ENCODE measurements at places on chromosomes 11 and 22.

DNA sequence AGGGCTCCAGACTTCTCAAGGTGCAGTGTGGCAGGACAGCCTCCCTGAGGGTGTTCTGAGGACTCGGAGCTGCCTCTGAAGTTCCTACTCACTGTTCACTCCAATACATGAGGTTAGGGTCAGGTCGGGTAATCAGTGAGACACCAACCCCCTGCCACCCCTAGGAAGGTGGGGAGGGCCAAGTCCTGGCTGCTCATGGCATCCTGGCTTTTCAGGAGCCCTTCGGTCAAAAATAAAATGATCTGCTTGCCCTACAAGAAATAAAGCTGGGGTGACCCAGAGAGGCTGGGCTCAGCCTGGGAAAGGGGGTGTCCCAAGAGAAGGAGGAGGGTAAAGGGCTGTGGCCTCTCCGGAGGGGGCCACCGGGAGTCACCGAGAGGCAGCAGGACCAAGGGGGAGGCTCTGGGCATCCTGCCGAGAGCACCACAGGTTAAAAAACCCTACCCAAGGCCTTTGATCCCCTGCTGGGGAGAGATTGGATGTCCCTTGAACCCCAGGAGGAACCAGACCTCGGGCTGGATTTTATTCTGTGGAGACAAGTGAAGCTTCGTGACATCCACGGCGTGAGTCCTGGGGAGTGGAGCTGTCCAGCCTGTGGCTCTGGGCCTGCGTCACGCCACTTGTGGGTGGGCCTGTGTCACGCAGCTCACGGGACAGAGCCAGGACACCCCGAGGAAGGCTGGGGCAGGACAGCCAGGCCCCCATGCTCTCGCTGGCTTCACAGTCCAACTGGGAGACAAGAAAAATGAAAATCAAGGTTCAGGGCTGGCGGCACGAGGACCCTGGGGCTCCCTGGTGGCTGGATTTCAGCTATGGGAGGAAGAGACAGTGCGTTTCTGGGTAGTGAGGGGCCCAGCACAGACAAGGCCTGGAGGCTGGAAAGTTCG, 102.2 kb upstream of the FGF3 start:
- DNase-seq: no peak

- no peak for DNase-seq
These were observed 4.6 kb upstream of the IL17REL start for GRCh38 chr22:50016988-50017700.

- no peak for DNase-seq
These were observed 55.1 kb downstream of the KIAA1671 start for GRCh38 chr22:25007444-25008106.

DNA sequence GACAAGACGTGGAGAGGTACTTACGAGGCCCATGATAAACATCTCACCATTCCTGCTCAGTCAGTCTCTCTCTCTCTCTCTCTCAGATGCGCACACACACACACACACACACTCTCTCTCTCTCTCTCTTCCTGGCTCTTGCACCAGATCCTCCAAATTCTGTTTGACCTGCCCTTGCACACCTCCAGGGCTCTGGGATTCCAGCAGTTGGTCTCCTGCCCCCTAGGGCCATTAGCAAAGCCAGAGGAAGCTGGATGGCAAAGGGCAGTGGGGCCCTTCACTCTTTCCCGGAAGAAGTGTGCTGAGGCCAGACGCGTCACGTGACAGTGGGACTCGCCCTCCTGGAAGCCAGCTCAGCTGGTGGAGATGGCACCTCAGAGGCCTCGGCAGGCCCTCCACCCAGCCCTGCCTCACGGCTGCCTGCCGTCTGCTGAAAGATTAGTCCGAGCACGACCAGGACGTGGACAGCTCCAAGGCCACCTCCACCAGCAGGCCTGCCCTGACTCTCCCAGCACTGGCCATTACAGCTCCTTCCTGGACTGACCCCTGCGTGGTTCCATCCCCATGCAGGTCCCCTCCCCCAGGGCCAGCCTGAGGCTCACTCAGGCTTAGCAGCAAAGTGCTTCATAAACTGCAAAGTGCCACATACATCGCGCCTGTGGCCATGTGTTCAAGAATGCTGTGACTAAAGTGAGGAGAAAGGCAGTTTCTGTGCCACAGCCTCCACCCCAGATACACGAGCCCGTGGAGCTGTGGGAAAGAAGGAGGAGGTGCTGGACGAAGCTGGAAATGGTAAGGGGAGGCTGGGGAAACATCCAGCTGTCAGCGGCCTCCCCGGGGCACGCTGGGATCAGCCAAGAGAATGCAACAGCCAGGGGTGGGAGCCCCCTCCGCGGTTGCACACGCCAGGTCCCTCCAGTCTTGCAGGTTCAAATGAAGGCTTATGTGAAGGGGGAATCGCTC, 3.7 kb downstream of the PDGFB start:
- peak; percentile 91 for DNase-seq

- peak; percentile 49 for DNase-seq
These were observed 85.0 kb downstream of the CHST1 start for GRCh38 chr11:45580399-45580798.

DNA sequence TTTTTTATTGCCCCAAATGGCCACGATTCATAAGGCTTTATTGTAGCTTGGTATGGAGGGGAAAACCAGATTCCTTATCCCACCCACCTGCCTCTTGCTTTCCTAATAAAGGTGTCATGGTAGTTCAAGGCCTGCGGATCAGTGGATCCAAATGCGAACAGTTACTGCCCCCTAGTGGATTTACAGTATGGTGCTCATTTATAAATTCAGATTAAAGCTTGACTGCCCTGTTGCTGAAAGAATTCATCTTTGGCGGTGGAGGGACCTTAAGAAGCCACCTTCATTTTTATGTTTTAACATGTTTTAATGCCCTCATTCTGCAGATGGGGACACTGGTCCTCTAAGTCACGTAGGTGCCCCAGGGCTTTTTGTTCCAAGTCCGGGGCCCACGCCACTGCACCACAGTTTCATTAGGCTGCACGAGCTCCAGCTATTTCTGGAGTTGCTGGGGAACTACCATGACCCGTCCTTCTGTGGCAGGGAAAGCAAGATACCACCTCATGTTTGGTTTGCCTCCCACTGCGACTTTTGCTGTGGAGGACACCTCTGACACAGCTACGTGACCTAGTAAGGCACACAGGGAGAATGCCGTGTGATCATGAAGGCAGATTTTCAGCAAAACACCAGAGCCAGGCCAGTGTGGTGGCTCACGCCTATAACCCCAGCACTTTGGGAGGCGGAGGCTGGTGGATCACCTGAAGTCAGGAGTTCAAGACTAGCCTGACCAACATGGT, 15.6 kb upstream of the INCENP start:
- peak; percentile 86 for DNase-seq

GRCh38 chr22:31400023-31400397, 606 bp downstream of the DRG1 start:
- DNase-seq: no peak

GRCh38 chr22:43152003-43152356, 621 bp downstream of the TSPO start:
- no peak for DNase-seq

DNA sequence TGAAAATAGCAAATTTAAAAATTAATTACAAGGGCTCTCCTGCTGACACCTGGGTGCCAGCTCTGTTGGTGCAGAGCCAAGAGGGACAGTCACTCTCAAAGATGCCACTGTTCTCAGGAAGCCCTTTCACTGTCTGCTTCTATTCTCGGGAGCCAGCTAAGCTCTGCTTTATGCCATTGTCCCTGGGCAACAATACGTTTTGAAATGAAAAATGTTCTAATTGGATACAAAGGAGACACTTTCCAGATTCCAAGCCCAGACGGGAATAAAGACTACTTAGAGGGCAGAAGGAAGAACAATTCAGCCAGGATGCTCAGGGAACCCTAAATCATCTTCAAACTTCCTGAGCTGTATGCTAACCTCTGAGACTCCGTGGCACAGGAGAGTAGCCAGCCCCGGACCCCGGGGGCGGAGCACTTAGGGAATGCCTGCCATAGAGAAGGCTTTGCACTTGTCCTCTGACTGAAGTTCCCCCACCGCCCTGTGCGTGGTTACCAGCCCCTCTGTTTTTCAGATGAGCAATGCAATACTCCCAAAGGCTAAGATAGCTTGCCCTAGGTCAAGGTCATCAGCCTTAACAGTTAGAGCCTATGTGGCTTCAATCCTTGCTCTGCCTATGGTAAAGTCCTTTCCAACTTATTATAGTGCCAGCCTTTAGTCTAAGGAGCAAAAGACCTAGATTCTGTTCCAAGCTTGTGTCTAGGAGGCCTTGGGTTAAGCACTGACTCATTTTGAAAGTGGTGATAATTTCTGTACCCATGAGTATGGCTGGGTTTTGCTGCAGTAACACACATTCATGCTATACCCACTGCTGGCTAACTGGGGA, 150.9 kb downstream of the CACNA1I start:
- no peak for DNase-seq

- DNase-seq: no peak
These were observed 38.5 kb upstream of the ARFGAP3 start for GRCh38 chr22:42895541-42895981.

GRCh38 chr11:118042141-118042540, 34.7 kb upstream of the TMPRSS4 start:
- no peak for DNase-seq

DNA sequence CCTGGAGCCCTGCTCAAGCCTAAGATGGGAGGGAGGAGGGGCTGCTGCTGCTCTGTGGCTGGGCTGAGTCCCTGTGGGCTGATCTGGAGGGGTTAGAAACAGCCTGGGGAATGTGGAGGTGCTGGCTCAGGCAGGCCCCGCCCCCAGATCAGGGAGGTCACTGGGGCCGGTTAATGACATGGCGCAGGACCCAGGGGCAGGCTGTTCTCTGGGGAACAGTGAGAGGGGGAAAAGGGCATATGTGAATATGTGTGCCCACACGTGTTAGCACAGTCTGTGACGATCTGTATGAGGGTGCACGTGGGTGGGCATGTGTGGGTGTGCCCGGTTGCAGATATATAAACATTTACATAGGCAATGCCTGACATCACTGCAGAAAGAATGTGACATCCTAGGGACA, 143.5 kb downstream of the MIAT start:
- no peak for DNase-seq

- DNase-seq: no peak
These were observed 31.0 kb upstream of the CD5 start for GRCh38 chr11:61071208-61071681.

DNA sequence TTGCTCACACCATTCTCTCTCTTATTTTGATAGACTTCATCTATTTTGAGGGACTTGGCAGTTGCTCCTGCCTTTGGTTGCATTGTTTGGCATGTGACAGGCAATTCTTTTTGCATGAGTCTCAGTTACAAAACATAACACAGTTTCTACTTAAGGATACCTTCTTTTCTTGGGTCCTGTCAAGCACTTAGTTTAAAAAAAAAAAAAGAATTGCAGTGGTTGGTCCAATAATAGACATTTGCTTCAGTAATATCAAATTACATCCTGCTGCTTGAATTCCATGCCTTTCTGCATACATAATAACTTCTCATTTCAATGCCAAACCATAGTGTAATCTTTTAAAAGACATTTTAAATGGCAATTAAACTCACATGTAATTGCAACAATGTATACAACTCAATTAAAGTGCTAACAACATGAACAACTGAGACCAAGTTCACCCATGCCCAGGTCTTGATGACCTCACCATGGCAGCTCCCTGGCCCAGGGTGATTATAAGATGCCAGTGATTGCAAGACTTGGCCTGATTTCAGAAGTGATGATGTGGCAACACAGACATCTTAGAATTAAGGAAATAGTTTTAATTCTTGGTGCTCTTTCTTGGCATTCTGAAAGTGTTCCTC, 32.2 kb upstream of the PLET1 start:
- DNase-seq: no peak

DNA sequence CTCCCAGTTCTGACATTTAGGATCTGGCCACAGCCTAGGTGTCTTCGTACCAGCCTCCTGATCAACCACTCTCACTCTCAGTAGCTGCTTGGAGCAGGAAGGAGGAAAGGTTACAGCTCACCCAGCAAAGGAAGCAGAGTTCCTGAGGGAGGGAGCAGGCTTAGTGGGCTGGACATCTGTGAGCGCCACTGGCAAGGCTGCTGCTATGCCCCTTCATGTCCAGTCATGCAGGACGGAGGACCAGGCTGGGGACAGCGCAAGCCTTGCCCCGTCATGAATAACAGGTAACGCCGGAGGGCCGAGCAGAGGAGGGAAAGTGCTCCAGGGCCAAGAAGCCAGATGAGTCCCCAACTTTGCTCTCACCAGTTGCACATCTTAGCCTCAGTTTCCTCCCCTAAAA, 25.8 kb downstream of the TPST2 start:
- no peak for DNase-seq

GRCh38 chr11:96085319-96085930, 161.5 kb upstream of the MTMR2 start:
- no peak for DNase-seq

DNA sequence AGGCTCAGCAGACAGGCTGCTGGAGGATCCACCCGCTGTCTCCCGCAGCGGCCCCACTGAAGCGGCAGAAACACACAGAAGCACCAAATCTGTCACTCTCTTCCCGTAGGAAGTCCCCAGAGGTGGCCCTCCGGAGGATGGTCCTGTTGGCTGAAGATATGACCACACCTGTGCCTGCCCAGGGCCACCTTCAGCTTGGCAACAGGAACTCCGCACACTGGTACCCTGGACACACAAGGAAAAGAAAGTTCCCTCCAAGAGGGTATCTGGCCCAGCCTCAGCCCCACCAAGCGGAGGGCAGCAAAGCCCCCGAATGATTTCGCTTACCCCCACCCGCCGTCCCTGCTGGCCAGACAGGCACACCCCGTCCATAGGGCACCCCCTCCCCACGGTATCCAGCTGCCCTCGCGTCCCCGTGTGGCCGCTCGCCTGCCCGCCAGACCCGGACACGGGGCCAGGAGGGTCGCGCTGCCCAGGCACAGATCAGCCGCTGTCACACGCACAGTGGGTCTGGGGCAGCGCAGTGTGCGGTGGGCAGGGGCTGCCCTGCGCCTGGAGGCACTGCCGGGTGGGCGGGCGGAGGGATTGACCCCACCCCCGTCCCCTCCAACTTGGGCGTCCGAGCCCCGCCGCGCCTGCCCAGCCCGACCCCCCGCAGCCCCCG, 7.0 kb downstream of the RASSF7 start:
- DNase-seq: peak; percentile 46

DNA sequence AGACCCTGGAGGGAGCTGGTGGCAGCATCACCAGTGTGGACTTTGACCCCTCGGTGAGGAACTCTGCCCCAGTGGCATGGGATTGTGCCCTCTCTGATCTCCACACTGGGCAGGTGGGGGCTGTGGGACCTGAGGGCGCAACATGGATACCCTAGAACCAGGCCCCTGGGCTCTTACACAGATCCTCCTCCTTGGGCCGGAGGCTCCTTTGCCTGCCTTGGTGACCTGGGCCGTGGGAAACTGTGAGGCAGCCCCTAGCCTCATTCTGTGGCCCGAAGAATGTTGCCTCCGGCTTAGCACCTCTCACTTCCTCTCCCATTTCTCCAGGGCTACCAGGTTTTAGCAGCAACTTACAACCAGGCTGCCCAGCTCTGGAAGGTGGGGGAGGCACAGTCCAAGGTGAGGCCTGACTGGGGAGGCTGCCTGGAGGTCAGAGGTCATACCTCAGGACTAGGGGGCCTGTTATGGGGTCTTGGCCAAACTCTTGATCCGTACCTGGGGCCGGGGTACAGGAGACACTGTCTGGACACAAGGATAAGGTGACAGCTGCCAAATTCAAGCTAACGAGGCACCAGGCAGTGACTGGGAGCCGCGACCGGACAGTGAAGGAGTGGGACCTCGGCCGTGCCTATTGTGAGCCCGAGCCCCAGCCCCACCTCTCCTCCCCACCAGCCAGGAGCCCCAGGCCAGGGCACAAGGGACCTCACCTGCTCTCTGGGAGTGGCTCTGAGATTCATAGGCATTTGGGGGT, 12.2 kb downstream of the ATG16L2 start:
- no peak for DNase-seq

Data from HuH-7 (cell line).